ENCODE measurements at places on chromosomes 2 and 18.

DNA sequence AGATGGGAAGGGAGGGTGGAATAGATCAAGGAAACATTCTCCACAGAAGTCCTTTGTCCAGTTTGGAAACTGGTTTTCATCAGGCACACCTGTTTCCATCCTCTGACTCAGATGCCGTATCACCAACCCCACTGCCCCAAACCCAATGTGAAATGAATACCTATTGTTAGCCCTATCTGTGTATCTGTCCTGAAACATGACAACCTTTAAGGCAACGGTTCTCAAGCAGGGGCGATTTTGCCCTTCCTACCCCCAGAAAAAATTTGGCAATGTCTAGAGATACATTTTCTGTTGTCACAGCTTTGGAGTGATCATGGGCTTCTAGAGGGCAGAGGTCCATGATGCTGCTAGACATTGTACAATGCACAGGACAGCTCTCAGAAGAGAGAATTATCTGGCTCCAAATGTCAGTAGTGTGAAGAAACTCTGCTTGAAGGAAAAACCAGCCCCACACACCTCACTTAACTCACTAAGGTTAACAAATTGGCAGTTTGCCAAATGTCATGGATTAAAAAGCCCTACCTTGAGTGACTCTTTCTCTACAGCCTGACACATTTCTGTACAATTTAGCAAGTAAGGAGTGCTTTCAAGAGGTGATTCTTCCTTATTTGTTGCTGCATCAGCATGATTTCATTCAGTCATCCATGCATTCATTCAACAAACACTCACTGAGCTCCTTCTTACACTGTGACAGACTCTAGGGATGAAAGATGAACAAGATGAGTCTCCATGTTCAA lies 3.4 kb downstream of the SCTR start:
- DNase-seq: no peak

- DNase-seq: no peak
Measured at GRCh38 chr18:43148231-43148630, 32.7 kb upstream of the RIT2 start.

GRCh38 chr2:144516411-144516980 lies 3.4 kb downstream of the ZEB2 start:
- peak; percentile 62 for DNase-seq

- no peak for DNase-seq
Measured at GRCh38 chr2:32801741-32802140, 145.0 kb upstream of the LTBP1 start.

GRCh38 chr18:70384181-70384790 lies 95.4 kb downstream of the SOCS6 start:
- DNase-seq: peak; percentile 72

DNA sequence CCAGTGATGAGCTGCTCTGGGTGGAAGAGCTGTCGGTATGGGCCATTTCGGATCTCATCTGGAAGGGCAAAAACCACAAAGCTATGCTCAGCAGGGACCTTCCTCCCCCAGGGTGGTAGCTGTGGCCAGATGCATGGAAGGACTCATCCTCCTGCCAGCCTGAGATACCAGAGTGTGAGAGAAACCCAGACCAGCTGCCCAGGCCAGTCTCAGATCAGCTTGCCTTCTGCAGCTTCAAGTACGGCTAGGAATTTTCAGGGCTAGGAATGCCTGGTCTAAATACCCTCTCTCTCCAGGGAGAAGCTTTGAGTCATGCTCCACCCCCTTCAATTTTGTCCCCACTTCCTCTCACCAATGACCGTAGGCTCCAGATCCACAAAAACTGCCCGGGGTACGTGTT lies 1.4 kb upstream of the TUBA4B start:
- DNase-seq: no peak

DNA sequence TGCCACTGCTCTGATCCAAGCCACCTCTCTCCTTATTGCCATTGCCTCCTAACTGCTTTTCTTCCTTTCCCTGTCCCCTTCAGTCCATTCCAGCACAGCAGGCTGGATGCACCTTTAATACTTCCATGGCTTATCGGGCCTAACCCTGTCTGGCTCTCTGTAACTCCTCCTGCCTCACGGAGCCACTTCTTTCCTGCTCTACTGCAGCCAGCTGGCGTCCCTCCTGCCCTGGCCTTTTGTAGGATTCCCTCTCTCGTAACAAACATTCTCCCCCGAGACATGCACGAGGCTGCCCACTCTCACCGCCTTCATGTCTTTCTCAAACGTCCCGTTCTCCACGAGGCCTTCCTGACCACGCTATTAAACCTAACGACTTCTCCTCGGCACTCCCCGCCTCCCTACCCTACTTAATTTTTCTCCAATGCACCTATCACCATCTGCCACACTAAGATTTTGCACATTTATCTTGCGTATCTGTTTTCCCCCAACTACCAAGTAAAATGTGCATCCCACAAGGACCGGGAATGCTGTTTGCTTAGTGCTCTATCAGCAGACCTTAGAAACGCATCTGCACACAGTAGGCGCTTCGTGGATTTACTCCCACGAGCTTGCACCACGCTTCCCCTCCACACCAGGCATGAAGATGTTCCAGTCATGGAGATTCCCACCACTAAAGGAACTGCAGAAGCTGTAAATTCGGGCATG lies 728 bp upstream of the C18orf63 start:
- no peak for DNase-seq

DNA sequence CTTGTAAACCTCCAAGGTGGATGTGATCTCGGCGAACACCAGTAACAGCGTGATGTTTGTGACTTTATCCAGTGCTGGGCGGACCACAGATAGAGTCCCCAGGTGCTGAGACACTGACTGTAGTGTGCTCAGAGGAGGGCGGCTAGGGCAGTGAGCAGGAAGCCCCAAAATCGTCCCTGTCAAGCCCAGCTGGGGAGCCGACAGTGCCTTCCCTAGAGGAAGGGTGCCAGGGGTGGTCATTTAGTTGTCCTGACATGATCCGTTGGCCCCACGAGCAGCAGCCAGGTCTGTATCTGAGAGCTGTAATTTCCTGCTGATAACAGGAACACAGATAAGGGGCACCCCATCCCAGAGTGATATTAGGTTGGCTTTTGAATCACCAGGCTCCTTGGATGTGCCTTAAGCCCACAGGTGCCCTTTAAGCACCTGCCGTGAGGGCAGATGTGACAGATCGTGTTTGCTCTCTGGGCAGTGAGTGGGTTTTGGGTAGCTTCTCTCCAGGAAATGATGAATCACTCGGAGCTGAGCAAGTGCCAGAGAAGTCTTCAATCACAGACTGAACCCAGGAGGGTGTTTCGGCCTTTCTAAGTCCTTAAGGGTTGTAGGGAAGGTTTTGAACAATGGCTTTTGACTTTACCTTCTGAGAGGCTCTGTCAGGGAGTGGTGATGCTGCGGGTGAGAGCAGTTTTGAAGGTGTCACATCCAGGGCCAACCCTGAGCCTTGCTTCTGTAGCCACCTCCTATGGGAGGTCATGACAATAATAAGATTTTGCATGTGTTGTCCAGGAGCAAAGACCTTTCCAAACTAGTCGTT lies 7.7 kb downstream of the LPIN1 start:
- peak; percentile 76 for DNase-seq

- no peak for DNase-seq
Measured at GRCh38 chr2:5689750-5690149, 2.4 kb upstream of the SOX11 start.

DNA sequence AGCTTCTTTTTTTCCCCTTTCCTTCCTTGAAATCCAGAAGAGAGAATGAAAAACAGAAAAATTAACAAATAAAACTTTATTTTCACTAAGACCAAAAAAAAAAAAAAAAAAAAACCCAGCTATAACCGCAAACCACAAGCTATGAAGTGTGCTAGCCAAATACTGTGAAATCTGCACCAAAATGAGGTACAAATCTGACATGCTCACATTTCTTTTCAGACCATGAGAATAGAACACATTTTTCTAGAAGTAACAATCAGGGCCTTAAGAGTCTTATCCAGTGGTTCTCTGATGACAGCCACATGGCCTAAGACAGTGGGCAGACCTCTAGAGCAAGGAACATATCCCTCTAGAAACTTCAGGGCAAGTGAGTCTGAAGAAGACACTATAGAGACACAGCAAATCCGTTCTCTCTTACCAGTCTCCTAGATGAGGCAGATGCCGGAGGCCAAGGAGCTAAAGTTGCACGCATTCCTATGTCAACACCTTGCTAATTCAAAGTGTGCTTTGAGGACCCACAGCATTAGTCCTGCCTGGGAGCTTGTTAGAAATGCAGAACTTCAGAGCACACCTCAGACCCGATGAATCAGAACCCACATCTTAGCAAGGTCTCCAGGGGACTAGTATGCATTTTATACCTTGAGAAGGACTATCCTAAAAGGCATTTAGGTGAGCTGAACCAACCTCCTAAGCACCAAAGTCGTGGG lies 317.1 kb downstream of the MYCN start:
- no peak for DNase-seq

DNA sequence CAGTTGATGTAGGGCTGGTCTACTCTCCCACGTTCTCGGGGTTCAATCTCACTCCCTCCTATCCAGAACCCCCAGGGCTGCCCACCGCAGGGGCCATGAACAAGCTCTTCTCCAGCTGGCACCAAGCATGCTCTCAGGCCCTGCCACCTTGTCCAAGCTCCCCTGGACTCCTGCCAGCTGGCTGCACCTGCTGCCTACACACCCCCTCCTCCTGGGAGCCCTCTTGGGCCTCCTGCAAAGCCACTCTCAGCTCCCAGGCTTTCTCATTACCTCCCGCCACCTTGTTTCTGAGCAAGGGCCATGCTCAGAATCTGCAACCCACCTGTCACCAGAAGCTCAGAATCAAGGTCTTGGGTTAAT lies 56.0 kb downstream of the HDAC4 start:
- no peak for DNase-seq

GRCh38 chr2:228135300-228135699 lies 46.2 kb downstream of the SPHKAP start:
- no peak for DNase-seq

DNA sequence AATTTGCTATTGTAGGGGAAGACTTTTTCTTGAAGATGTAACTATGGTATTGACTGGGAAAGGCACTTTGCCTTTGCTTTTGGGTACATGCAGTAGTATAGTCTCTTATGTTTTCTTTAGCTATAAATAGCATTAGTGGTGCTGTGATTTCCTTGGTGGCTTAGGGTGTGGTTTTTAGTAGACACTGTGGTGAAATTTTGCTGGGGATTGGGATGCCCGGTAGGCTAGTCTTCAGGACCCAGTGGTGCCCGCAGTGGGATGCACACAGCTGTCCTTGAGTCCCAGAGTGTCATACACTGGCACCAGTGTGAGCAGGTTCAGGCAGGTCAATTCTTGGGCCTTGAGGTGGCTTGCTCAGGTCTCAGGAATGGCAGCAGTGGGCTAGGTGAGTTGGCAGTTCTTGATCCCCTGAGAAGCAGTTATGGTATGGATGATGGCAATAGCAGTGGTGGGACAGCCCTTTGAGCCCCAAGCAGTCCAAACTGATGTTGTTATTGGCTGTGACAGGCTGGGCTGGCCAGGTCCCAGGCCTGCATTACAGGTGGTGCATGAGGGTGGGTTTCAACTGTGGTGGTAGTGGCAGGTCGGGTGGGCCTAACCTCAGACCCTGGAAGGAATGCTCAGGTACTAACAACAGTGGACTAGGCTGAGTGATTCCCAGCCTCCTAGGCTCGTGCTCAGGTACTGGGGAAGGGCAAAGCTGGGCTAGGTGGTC lies 124.3 kb downstream of the XRCC5 start:
- DNase-seq: no peak

DNA sequence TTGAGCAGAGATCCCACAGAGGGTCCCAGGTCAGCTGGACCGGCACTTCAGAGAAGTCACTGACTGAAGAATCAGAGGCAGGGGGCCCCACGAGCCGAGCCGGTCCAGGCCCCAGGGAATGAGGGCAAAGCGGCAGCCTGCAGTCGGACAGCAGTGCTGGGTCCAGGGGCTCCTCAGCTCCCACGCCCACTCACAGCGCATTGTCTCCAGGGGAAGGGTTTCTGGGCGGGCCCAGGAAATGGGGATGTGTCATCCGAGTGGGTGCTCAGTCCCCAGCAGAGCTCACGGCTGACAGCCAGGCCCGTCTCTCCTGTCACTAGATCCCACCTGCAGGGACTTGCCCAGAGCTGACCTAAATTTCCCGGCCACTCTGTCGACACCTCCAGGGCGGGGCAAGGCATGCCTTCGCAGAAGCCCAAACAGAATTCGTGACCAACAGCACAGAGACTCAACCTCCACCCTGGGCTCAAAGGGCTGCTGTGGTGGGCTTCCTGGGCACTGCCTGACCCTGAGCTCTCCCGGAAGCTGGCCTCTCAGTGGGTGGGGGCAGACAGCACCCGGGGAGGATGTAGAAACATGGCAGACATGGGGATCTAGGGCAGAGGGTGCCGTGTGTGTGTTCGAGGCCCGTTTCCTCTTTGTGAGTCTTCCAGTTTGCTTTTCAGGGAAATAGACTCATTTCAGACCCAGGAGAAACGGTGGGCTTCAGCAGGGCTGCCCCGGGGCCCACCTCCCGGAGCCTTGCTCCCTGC lies 42.1 kb upstream of the TAF1B start:
- DNase-seq: peak; percentile 51

GRCh38 chr2:201242571-201243277 lies 17.6 kb upstream of the CASP8 start:
- DNase-seq: no peak

DNA sequence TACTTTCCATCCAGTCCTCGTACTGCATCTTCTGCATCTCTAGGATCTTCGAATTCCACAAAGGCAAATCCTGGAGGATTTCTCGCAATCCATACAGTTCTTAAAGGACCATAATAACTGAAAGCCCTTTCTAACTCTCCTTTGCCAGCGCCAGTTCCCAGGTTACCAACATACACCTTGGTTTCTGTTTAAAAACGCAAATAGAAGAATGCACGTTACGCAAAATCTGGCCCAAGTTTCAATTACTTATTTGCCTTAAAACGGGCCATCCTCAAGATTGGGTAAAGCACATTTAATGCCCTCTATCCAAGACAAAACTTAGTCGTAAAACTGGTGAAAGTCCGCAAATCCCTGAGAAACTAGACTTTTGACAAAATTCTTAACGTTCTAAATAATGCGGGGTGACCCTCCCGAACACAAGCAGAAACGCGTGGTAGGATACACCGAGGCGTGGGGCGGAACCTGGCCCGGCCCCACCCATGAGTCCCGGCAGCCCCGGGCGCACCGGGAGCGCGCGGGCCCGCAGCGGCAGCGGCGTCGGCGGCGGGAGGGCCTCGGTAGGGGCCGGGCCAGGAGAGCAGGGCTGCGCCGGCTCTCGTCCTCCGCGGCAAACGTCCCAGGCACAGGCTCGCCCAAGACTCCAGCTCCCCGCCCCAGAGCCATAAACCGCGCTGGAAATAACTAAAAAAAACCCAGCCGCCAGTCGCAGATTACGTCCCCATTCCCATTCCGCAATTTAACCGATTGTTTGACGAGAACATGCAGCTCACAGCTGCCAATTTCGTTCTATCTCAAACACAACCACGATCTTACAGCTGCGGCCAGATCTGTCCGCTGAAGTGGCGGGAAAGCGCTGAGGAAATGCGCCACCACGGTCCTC lies 910 bp downstream of the SRSF7 start:
- peak; percentile 83 for DNase-seq

DNA sequence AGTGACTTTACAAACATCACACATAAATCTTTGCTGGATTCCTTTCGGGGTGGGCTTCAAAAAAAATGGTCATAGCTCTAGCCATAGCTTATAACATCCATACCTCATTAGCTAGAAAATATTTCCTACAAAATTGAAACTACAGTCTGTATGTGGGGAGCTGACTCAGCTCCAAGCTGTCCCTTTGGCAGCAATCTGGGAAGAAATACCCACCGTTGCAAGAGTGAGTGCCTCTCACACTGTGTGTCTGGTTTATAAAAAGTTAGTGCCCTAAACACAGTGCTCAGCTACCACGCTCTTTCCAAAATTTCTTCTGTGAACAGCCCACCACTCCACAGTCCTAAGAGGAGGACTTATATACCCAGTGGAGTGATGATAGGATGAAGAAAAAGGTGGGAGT lies 170.1 kb downstream of the RBM43 start:
- peak; percentile 18 for DNase-seq

All from AG20443 (cell line).